ENCODE measurements at places on chromosomes 12 and 14.
A peak's percentile ranks its signal among the peaks of the same experiment; 100 is the strongest.

DNA sequence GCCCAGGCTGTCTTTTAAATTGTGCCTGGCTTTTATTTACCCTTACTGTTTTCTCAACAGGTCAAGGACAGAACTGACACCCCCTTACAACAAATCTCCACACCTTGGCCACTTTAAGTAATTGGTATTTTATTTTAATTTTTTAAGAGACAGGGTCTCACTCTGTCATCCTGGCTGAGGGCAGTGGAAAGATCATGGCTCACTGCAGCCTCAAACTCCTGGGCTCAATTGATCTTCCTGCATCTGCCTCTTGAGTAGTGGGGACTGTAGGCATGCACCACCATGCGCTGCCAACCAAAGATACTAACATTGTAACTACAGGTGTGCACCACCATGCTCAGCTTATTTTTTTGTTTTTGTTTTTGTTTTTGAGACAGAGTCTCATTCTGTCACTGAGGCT lies 109.8 kb downstream of the PTPN11 start:
- DNase-seq, result no peak

GRCh38 chr14:69643430-69644200 lies 32.2 kb downstream of the SUSD6 start:
- DNase-seq, result peak; percentile 97

DNA sequence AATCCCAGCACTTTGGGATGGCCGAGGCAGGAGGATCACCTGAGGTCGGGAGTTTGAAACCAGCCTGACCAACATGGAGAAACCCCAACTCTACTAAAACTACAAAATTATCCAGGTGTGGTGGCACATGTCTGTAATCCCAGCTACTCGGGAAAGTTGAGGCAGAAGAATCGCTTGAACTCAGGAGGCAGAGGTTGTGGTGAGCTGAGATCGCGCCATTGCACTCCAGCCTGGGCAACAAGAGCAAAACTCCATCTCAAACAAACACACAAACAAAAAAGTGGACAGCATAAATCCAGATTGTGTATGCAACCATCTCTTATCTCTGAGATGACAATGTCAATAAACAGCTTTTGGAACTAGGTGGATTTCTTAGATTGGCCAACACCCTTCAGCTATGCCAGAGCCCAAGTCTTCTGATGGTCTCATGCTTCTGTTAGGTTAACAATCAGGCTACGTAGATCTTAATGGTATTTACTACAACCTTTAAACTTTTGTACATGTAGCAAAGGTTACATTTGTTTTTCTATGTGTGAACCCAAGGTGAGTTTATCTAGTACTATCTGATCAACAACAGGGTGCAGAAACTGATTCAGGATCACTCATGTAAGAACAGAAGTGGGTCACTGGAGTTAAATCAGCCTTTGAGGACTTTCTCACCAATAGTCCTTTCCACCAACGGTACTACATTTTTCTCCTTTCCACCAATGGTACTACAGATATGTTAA lies 73.7 kb downstream of the DUSP16 start:
- DNase-seq, result no peak

DNA sequence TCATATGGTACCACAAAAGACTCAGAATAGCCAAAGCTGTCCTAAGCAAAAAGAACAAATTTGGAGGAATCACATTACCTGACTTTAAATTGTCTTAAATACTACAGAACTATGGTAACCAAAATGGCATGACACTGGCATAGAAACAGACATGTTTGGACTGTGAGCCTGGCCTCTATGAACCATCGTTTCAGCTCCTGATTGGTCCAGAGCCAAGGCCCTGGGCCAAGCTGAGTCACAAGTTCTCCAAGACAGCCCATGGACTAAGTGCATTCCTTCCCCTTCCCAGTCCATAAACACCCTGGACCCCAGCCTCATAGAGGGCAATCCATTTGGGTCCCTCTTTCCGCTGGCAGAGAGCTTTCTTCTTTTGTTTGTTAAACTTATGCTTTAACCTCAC lies 12.1 kb upstream of the PRR4 start:
- no peak for DNase-seq

GRCh38 chr12:94174576-94174975 lies 26.2 kb downstream of the PLXNC1 start:
- no peak for DNase-seq

DNA sequence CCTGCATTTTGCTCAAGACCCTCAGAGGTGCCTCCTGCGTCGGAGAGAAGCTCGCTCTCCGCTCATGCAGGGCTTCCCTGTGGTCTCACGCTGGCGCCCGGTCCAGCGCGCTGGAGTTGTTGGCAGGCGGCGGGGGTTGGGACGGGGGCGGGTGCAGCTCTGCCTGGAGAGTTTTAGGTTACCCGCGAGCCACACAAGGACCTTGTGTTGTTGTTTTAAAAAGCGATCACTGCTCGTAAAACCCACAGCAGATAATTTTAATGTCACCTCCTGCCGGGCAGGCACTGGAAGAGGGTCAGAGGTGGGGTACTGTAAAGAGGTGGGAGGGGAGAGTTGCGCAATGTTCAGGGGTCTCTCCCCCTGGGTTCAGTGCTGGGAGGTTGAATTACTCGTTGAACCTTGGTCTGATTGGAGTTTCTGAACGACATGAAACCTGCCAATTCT lies 850 bp downstream of the SMOC1 start:
- peak; percentile 16 for DNase-seq

GRCh38 chr12:11174022-11174421 lies 3.0 kb downstream of the SMIM10L1 start:
- peak; percentile 62 for DNase-seq

DNA sequence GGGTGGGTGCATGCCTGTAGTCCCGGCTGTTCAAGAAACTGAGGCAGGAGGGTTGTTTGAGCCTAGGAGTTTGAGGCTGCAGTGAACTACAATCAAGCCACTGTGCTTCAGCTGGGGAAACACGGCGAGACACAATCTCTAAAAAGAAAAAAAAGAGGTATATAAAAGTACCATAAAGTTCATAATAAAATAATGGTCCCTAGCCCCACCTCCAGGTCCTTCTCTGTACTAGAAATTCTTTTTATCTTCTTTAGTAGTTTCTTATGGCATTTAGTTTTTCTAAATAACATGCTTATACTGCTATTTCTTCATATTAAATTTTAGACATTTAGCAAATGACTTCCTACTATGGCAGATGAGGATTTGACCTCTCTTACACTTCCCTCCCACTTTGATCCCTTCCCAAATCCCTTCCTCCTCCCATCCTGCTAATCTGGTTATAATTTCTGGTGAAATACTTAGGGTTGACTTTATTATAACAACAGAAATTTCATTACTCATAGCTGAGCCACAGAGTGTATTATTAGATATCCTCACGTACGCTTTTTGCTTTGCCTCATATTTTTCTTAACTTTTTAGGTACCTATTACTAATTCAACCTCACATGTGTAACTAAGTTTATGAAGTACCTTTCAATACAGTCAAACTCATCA lies 94.7 kb downstream of the SLC41A2 start:
- no peak for DNase-seq

- no peak for DNase-seq
Measured at GRCh38 chr12:91264178-91264577, 81.6 kb upstream of the DCN start.

- no peak for DNase-seq
Measured at GRCh38 chr12:52862023-52862422, 13.2 kb upstream of the KRT78 start.

GRCh38 chr14:85883101-85883500 lies 353.2 kb downstream of the FLRT2 start:
- no peak for DNase-seq

- DNase-seq, result no peak
Measured at GRCh38 chr14:77882636-77883035, 82.7 kb downstream of the ADCK1 start.

DNA sequence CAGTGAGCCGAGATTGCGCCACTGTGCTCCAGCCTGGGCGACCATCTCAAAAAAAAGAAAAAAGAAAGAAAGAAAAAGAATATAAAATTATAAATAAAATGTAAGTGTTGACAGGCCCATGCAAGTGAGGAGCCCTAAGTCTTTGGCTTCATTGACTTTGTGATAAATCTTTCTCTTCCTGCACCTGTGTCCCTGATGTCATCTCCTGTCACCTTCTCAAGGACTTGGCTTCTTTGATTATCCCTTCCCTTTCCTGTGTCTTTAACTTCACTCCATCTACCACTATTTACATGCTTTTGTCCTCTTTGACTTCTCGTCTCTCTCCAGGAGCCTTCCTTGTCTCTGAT lies 33.6 kb upstream of the WNK1 start:
- DNase-seq, result no peak

DNA sequence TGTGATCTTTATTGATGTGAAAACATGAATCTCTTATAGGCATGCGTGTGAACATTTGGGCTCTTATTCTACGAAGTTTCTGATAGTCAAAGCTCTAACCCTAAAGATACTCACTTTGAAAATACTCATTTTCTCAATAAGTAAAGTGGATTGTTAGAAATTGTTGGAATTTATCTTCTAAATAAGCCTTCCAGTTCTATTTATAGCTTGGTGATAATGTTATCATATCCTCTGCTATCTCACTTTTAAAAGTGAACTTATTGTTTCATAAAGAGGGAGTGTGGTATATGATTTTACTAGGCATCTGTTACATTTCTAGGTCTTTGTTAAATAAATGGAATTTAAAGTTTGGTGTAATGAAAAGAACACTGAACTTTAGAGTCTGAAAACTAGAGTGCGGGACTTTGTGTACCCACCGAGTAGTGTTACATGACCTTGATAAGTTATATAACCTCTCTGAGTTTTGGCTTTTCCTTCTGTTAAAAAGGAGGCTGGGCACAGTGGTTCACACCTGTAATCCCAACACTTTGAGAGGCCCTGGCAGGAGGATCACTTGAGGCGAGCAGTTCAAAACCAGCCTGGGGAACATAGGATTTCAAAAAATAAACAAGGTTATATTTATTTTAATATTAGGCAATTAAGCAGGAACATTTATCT lies 13.6 kb downstream of the USP15 start:
- DNase-seq, result no peak

DNA sequence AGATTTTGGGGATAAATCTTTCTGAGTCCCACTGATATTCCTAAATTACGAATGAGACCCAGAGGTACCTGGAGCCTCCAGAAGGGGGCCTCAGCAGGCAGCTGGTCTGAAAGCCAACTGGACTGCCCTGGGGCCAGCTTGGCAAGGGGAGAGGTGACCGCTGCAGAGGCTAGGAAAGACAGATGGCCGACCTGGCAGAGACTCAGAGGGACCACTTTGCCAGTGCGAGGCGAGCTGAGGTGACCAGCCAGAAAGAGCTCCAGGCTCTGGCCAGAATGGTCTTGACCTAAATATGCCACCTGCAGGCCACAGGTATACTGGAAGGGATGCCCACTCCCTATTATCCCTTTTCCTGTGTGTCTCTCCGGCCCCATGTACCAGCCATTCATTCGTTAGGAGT lies 256.8 kb upstream of the GARIN6 start:
- DNase-seq, result no peak

DNA sequence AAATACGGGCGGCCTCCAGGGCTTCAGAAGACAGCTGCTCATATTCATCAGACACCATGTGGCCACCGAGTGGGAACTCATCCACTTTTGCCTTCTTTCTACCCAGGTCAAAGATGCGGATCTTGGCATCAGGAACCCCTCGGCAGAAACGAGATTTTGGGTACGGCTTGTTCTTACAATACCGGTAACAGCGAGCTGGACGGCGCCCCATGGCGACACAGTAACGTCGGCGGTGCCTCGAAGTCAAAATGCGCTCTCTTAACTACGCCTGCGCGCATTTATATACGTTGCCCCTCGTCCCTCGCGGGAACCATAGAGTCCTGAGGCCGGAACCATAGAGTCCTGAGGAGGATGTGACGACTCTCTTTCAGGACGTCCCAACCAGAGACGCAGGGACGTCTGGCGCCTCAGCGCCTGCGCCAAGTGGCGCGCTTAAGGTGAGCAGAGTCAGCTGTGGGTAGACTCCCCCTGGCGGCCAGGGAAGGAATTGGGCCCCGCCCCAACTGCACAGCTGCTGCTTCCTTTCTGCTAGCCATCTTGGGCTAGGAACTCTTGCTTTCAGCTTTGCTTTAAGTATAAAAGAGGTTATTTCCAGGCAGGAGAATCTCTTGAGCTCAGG lies at the start of gene RPL10L:
Gene RPL10L, minus strand, starts transcription at position 256 of the 619 bp plus-strand sequence. Its CDS starts 45 bp downstream, at position 211.
- no peak for DNase-seq

- DNase-seq, result no peak
Measured at GRCh38 chr12:30696103-30696408, 387 bp upstream of the IPO8 start.

DNA sequence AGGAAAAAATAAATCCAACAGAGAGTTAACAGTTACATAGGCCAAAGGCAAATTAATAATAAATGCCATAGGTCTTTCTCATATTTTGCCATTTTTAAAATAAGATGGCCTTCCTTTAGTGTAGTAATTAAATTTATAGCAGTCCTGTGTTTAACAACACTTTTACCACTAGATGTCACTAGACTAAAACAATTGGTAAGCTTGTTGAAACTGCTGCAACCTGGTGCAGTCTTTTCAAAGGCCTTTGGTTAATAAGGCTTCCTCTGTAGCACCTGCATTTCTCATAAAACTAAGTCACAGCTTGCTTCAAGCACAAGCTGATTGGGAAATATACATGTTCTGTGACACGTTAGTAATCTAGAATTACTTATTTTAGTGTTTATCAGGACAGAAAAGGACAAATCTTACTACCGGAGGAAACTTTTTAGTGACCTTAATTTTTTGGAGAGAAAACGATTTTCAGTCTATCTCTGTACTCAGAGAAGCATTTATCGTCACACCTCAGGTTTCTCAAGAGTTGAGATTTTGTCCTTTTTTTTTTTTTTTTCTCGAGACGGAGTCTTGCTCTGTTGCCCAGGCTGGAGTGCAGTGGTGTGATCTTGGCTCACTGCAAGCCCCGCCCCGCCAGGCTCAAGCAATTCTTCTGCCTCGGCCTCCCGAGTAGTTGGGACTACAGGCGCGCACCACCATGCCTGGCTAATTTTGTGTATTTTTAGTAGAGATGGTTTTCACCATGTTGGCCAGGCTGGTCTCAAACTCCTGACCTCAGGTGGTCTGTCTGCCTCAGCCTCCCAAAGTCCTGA lies 20.0 kb downstream of the BORCS5 start:
- peak; percentile 89 for DNase-seq

- DNase-seq, result no peak
Measured at GRCh38 chr12:65335981-65336380, 57.5 kb downstream of the MSRB3 start.

Measured in NCI-H1105 (cell line).